ENCODE measurements at places on chromosomes 7 and 10.

- DNase-seq, result no peak
These were observed 238.6 kb downstream of the WDR37 start for GRCh38 chr10:1294748-1295147.

DNA sequence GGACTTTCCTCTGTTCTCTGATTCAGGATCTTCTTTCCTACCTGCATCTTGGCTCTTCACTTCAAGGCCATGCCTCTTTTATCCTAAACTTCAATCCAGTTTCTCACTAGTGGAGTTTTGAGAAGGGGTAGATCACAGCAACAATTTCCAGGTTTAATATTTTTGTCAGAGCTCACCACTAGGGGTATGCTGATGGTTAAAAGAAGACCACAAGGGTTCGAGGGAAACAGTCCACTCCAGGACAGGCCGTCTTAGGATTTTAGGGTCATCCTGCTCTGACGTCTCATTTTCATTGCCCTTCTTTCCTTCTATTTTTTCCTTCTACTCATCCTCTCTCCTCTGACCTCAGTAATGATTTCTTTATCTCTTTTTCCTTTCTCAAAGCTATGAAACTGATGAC is 11.3 kb downstream of the STAG3 start:
- DNase-seq, result no peak

DNA sequence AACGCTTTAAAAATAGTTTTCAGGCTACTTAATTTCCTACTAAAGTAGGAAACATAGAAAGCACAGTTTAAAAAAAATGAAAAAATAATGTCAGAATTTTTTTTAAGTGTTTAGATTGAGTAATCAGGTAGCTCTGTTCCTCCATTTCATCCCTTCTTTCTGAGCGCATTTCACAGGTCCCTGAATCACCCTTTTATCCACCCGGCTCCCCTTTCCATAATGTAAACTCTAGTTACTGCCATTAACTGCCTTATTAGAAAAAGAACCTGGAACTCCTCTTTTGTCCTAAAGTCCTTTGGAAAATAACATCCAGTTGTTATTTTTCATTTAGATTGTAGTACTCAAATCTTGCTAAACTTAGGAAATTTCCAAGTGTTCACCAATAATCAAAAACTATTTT is 5.8 kb downstream of the KCND2 start:
- no peak for DNase-seq

- peak; percentile 82 for DNase-seq
These were observed 80.9 kb downstream of the SORBS1 start for GRCh38 chr10:95480102-95480900.

- DNase-seq, result peak; percentile 46
These were observed 13.7 kb downstream of the PHTF2 start for GRCh38 chr7:77812290-77812685.

DNA sequence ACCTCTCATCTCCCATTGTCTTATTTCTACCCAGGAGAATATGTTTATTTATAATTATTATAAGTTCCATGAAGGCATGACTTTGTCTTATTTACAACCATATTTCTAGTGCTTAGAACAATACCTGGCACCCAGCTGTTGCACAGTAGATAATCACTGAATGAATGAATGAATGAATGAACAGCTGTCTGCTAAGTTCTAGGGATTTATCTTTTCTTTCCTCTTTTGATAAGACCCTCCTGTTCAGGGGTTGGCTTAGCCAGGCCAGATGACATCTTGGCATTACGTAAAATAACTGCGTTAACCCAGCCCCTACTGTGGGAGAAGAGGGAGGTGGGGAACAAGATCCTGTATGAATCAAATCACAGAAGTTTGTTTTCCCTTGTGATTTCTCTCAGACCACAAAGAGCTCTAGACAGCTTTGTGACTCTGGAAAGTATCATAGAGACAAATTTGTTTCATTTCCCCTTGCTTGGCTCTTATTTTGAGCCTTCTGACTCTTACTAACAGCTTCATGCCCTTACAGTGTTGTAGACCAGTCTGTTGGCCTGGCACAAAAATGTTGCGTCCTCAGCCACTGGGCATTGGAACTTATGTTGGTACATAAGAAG is 8.4 kb downstream of the ZNF862 start:
- DNase-seq, result no peak

GRCh38 chr10:132974249-132974796 is 32.0 kb upstream of the CFAP46 start:
- no peak for DNase-seq

DNA sequence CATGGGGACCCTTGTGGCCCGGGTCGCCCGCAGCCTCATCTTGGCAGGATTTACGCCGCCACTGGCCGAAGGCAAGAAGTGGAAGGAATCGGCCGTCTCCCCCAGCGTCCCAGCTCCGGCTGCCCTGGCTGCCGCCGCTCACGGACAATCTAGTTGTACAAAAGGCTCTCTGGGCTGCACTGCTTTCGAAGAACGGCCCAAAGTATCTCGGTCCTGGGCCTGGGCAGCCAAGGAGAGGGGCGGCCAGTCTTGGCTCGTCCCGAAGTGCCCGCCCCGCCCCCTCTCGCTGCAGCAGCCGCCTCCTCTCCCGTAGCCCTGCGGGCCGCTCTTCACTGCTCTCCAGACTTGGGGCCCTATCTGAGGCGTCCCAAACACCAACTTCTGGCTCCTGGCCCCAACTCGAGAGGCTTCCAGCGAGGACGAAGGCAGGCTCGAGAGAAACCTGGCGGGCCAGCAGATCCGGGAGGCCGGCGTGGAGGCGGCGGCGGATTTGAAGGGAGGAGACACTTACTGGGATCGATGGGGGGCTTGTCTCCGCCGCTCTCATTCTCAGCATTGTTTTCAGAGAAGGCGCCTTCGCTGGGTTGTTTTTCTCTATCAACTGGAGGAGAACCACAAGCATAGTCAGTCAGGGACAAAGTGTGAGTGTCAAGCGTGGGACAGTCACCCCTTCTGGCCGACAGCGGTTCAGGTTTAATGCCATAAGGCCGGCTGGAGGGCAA is 809 bp downstream of the HOXA9 start:
- DNase-seq, result no peak

- no peak for DNase-seq
These were observed 386.2 kb downstream of the KCNMA1 start for GRCh38 chr10:77251297-77252013.

- DNase-seq, result no peak
These were observed 32.9 kb upstream of the CALN1 start for GRCh38 chr7:72445075-72445474.

DNA sequence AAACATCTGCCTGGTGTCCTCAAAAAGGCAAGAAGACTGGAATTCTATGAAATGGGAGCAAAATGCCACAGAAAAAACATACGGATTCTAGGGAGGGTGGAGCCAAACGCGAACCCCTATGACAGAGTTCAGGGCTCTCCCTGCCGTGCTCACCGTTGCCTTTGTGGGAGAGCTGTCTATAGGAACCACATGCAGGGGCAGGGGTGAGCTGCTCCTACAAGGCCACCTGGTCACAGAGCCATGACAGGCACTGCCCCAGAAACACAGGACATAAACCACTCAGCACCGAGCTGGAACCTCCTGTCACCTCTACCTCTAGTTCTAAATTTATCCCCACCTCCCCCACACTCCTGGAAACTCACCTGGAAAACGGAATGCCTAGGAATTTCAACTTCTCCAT is 155.1 kb upstream of the ZNF32 start:
- no peak for DNase-seq

DNA sequence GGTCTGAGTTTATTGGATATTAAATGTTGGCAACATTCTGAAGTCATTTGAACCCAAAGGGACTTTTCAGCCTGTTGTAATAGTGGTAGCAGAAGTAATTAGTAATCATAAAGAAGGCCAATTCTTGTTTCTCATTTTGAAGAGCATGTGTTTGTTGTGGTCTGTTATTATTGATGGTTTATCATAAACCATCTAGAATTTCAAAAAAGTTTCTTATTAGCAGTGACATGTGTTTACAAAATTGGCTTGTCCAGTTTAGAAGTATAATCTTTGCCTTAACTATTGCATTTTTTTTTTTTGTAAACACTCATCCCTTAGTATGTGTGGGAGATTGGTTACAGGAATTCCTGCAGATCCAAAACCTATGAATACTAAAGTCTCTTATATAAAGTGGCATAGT is 177.8 kb downstream of the BBS9 start:
- no peak for DNase-seq

DNA sequence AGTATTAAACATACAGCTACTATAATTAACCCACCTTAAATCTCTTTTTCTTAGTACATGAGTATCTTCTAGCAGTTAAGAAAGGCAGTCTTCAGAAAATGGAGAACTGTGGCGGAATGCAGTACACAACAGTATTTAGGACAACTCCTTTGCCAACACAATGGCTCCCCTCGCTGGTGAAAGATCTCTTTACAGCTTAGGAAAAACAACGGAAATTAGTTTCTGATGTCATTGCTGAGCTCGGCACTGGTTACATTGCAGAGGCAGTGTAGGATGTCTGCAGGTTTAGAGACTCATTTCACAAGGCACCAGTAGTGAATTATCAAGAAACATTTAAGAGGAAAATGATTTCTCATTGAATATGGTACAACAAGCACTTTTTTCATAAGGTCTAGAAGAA is 43.4 kb downstream of the GLRX3 start:
- DNase-seq, result peak; percentile 85

DNA sequence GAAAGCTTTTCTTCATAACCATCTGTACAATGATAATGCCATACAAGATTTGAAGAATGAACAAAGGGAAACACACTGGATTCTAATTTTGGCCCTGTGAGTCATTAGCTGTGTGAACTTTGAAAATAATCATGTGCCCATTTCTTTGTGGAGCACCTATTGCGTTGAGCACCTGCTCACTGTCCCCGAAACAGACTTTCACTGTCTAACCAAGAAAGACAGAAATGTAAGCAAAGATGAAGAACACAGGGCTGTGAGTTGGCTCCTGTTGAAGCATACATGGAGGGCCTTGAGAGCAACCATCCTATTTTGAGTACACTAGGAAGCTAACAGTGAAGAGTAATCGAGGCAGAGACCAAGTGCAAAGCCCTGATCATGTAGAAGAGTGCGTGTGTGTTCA is 118.4 kb upstream of the SLC25A13 start:
- no peak for DNase-seq

DNA sequence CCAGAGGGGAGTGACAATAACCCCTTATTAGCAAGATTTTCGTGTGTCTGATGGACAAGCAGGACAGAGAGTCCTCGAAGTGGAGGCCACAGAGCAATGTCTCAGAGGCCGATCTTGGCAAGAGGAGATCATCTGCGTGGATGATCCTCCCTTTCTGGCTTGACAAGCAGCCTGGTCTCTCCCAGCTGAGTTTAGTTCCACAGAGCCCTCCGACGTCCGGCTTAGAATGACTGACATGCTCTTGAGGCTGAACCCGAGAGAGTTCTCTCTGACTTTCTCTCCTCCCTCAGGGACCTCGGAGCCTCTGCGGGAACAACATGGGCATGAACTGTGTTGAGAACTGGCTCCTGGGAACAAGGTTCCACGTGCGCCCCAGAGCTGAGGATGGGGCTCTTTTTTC is 180.7 kb upstream of the PFKP start:
- DNase-seq, result no peak

- DNase-seq, result no peak
These were observed 317.3 kb downstream of the TCERG1L start for GRCh38 chr10:130994191-130994590.

DNA sequence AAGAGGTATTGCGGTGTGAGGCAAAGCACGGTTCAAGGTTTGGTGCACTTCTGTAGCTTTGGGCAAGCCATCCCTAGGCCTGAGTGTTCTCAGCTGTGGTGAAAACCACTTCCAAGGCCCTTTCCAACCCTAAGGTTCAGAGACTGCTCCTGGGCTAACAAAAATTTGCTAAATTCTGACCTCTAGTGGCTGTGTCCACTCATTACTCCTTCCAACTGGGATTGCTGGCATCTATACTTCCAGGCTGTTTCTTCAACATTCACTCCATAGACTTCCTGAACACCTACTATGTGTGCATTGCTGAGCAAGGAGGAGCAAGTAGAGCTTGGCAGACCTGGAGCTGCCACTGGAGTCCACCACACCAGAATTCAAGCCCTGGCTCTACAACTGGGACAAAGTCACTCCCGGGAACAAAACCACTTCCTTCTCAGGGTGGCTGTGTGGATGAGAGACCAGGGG is 29.3 kb upstream of the SH3PXD2A start:
- peak; percentile 81 for DNase-seq

- no peak for DNase-seq
These were observed 38.4 kb upstream of the IKZF1 start for GRCh38 chr7:50265968-50266634.

All from cardiac fibroblast (primary cell).